Hepatocyte (in vitro differentiated cells): ENCODE measurements at places on chromosomes 4 and X. TPM values are rescaled to one million over a fixed set of nuclear protein-coding genes. Genes with fewer than 3 reads are reported as not detected.
A peak's percentile ranks its signal among the peaks of the same experiment; 100 is the strongest.

CENPVL1 gene
- polyA plus RNA-seq = 0.10 TPM in 1 of 2 replicates, not detected in the other

GNRHR gene
- not detected in 2 replicates for polyA plus RNA-seq

MAGED4B gene
- 233 and 280 TPM in 2 replicates for polyA plus RNA-seq

FAM9B gene
- not detected in 2 replicates for polyA plus RNA-seq

SH2D1A gene
- not detected in 2 replicates for polyA plus RNA-seq

ACOX3 gene
- 13.9 and 17.6 TPM in 2 replicates for polyA plus RNA-seq

ELF4 gene
- polyA plus RNA-seq = 13.6 and 18.9 TPM in 2 replicates

- H3K36me3 ChIP-seq = no peaks in the 10 kb centered on the region
- H3K4me3 ChIP-seq = no peak overlapping the region
Measured at GRCh38 chr4:38612646-38613414, 51.2 kb upstream of the KLF3 start.

DNA sequence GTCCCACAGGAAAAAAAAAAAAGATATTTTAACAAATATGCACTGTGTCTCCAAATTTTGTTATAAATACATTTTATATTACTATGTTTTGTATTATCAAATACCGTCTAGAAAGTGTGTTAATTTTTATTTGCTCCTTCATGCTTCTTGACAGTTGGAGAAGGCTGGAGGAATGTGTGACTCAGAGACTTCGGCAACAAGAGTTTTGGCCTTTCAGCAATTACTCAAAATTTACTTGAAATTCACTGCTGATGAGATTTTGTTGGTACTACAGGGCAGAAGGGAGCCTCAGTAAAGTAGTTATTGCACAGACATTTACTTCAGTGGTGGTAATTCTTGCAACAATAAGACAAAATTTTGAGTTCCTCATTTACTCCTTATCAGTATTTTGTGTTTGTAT is 2164.0 kb downstream of the PCDH7 start:
- no peak for DNase-seq
- H3K4me3 ChIP-seq = no peak overlapping the region
- no peaks in the 10 kb centered on the region for H3K36me3 ChIP-seq
- H3K27ac ChIP-seq = no peak overlapping the region
- no peaks in the 10 kb centered on the region for H3K27me3 ChIP-seq
- H3K4me1 ChIP-seq = no peaks in the 10 kb centered on the region

DNA sequence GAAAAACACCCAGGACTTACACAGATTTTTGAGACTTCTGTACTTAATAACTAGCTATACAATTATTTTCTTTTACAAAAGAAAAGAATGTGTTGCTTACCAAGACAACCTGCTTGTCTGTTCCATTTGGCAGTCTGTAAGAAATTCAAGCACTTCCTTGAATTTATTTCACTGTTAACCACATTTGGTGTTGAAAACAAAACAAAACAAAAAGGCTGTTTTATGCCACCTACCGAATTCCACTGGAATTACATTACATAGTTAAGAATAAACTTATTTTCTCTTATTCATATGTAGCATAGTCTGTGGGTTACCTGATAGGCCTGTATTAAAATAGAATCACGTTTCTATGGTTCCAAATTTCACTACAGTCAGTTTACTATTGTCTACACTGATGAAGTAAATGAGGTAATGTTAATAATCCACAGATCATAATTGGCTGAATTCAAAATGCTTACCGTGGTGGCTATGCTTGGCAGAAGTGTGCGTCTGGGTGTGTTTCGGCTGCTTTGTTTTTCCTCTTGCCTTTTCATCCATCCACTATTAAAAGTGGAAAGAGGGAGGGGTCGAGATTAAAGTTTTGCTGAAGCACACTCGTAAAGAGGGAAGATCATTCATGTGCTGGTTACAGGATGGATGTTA is at the start of gene TLR1:
Gene TLR1, minus strand, starts transcription at position 138 of the 642 bp plus-strand sequence. CDS start 5,960 bp downstream, outside the sequence.
- H3K27ac ChIP-seq = peak within 1 kb of the TSS; percentile 58
- H3K36me3 ChIP-seq = no peaks in the 10 kb centered on the region
- DNase-seq = peak; percentile 46
- H3K4me3 ChIP-seq = no peak within 1 kb of the TSS
- H3K27me3 ChIP-seq = no peaks in the 10 kb centered on the region
- peaks cover 7% of the 10 kb centered on the region for H3K4me1 ChIP-seq

DNA sequence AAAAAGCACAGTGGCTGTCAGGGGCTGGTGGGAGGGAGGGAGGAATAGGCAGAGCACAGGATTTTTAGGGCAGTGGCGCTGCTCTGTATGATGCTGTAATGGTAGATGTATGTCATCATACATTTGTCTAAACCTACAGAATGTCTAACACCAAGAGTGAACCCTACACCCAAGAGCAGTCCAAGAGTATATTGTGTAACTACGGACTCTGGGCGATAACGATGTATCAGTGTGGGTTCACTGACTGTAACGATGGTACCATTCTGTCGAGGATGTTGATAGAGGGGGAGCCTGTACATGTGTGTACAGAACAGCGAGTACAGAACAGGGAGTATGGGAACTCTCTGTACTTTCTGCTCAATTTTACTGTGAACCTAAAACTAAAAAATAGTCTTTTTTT is 76.5 kb downstream of the HAUS3 start:
- no peak overlapping the region for H3K4me3 ChIP-seq
- H3K36me3 ChIP-seq = no peaks in the 10 kb centered on the region
- H3K27ac ChIP-seq = no peak overlapping the region
- DNase-seq = no peak

DNA sequence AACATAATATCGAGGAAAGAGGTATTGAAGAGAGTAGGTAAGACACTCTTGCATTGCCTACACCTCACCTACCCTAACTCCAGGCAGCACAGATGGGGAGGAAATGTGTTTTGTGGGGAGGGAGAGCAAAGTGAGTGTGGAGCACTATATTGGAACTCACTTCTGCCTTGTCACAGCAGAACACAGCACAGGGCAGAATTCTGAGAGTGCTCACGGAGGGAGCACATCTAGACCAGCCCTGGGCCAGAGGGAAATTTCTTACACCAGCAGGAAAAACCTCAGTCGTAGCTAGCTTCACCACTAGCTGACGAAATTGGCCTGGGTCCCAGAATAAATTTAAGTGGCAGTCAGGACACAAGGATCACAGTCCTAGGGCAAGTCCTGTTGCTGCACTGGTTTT is 517.3 kb downstream of the TMA16 start:
- H3K27me3 ChIP-seq = no peaks in the 10 kb centered on the region
- DNase-seq = no peak
- H3K4me1 ChIP-seq = no peaks in the 10 kb centered on the region
- H3K4me3 ChIP-seq = no peak overlapping the region
- H3K36me3 ChIP-seq = no peaks in the 10 kb centered on the region

GRCh38 chr4:57369446-57369845 is 259.3 kb upstream of the IGFBP7 start:
- H3K27ac ChIP-seq = no peak overlapping the region
- no peaks in the 10 kb centered on the region for H3K4me1 ChIP-seq
- no peak for DNase-seq
- H3K4me3 ChIP-seq = no peak overlapping the region
- no peaks in the 10 kb centered on the region for H3K36me3 ChIP-seq

DNA sequence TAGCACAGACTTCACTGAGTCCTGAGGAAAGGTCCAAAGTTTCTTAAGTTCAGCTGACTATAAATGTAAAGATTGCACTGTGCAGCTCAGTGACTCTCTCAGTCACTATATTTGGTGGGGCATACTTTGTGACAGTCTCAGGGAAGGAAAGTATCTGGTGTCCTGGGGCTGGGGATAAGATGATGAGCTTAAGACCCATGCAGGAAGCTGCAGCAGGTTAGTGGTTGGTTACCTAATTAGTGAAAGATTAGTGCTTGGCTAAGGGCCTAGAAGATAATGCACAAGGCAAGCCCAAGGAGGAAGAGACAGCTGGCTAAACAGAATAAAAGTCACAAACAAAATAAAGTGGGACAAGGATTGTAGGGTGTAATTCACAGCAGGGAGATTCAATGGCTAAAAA is 25.4 kb upstream of the SLITRK4 start:
- no peak overlapping the region for H3K27ac ChIP-seq
- H3K27me3 ChIP-seq = no peaks in the 10 kb centered on the region
- peak; percentile 7 for DNase-seq
- H3K36me3 ChIP-seq = no peaks in the 10 kb centered on the region

- DNase-seq = no peak
- no peak overlapping the region for H3K4me3 ChIP-seq
- no peaks in the 10 kb centered on the region for H3K36me3 ChIP-seq
Measured at GRCh38 chr4:159070742-159071141, 32.1 kb upstream of the RAPGEF2 start.

GRCh38 chrX:37986893-37987292 is 19.5 kb upstream of the SYTL5 start:
- H3K27me3 ChIP-seq = no peaks in the 10 kb centered on the region
- H3K27ac ChIP-seq = peak overlapping the region; percentile 11
- H3K4me1 ChIP-seq = peaks cover 3% of the 10 kb centered on the region
- H3K36me3 ChIP-seq = no peaks in the 10 kb centered on the region
- no peak for DNase-seq
- H3K4me3 ChIP-seq = no peak overlapping the region

GRCh38 chr4:3013839-3014350 is 50.5 kb downstream of the GRK4 start:
- no peaks in the 10 kb centered on the region for H3K36me3 ChIP-seq
- H3K27me3 ChIP-seq = no peaks in the 10 kb centered on the region
- H3K4me1 ChIP-seq = peaks cover 14% of the 10 kb centered on the region
- H3K27ac ChIP-seq = peak overlapping the region; percentile 41
- DNase-seq = peak; percentile 70
- no peak overlapping the region for H3K4me3 ChIP-seq

DNA sequence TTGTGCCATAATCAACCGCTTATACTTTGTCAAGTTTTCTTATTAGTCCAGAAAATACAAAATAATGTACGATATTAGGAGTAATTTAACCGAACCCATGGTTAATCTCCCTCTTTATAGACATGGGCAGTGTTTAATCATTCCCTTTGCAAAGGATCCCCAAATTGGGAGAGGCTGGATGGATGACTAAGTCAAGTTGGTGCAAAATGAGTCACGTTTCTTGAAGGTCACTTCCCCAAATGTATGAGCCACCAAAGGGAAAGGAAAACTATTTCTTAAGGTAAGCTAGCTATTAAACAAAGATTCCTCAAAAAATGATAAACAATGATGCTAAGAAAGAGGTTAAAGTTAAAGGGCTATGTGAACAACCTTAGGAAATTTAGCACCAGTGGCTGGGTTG is 17.5 kb downstream of the MAML3 start:
- no peak overlapping the region for H3K27ac ChIP-seq
- no peaks in the 10 kb centered on the region for H3K27me3 ChIP-seq
- H3K36me3 ChIP-seq = no peaks in the 10 kb centered on the region
- H3K4me3 ChIP-seq = no peak overlapping the region

DNA sequence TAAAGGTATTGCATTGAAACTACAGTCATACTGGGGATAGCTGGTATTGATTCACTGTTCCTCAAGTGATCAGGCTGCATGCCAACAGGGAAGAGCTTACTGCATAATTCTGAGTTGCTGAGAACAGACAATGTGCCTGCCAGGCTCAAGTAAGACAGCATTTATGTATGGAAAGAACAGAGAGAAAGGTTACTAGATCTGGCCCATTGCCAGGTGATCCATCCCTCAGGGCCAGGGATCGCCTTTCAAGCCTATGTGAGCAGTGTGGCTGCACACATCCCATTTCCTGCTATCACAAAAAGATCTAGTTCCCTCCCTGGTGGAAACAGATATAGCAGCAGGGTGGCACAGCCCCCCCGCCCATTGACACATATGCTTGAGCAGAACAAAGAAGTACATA is 254.0 kb downstream of the TMA16 start:
- no peak overlapping the region for H3K27ac ChIP-seq
- no peak overlapping the region for H3K4me3 ChIP-seq
- DNase-seq = peak; percentile 4
- no peaks in the 10 kb centered on the region for H3K27me3 ChIP-seq

DNA sequence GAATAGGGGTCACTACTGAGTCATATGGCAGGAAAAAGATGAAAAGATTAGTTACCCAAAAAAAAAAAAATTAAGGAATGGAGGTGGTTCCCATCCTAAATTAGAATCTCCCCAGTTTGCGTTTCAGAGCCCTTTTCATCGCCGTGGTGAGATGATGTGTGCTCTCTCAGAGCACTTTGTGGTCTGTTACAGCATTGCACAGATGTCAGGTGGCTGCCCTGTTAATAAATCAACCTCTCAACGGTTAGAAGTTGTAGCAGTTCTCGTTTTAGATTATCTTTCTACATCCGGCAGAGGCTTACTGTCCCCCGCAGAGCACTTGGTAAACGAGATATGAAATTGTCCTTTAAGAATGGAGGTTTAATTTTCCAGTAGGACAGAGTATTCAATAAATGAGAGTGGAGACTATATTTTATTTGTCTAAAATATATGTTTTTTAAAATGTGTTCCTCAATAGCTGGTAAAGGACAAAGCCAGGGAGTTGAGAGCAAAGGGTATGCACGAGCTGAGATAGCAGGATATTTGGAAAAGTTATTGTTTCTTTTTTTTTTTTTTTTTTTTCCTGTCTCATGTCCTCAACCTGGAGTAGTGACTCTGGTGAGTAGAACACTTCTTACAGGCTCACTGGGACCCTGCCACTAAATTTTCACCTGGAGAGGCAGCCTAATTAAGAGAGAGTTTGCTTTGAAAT is 26.9 kb downstream of the AFF1 start:
- peak overlapping the region; percentile 14 for H3K27ac ChIP-seq
- peaks cover 22% of the 10 kb centered on the region for H3K4me1 ChIP-seq

DNA sequence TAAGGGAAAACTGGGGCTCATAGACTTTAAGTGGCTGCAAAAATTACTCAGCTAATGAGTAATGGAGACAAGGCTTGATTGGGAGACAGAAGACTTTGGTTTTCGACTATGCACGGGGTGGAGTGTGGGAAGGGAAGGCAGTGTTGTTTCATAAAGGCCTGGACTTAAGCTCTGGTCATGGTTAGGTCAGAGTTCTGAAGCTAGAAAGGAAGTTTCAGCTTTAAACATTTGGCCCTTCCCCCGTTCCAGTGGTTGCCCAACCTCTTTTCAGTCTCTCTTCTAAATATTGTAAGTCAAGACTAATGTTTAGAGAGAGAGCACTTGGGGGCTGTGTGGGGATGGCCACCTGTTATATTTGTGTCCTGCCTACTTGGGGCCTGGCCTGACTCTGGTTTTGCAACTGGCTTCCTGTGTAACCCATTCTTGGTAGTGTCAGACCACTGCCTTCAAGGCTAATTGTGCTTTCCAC is 21.0 kb downstream of the MSN start:
- DNase-seq = no peak
- no peaks in the 10 kb centered on the region for H3K27me3 ChIP-seq
- no peak overlapping the region for H3K27ac ChIP-seq
- no peaks in the 10 kb centered on the region for H3K36me3 ChIP-seq
- H3K4me3 ChIP-seq = no peak overlapping the region

DNA sequence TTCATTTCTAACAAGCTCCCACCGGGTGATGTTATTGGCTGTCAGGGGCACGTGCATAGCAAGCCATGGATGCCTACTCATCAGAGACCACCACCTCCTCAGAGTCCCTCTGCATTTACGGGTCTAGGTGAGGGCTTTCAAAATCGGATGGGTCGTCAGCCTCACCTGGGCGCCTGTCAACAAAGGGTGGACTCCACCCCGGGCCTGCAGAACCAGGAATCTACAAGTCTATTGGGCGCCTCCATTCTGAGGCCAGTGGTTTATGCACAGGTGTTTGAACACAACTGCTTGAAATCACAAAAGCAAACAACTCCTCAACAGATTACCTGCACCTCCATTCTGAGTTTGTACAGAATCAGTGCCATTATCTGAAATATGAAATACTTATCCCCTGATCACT is 318.9 kb downstream of the PTTG2 start:
- H3K27me3 ChIP-seq = no peaks in the 10 kb centered on the region
- peak overlapping the region; percentile 94 for H3K27ac ChIP-seq
- peaks cover 31% of the 10 kb centered on the region for H3K4me1 ChIP-seq

GRCh38 chrX:44306356-44306755 is 37.1 kb downstream of the EFHC2 start:
- no peak overlapping the region for H3K4me3 ChIP-seq
- H3K27ac ChIP-seq = peak overlapping the region; percentile 55
- no peaks in the 10 kb centered on the region for H3K27me3 ChIP-seq
- peak; percentile 39 for DNase-seq
- no peaks in the 10 kb centered on the region for H3K4me1 ChIP-seq
